ENCODE measurements at places on chromosomes 11 and 22. TPM values are rescaled to one million over a fixed set of nuclear protein-coding genes. Genes with fewer than 3 reads are reported as not detected.

PHLDA2 gene
- total RNA-seq: 1.9 TPM

IL10RA gene
- 16.7 TPM for total RNA-seq

ARHGAP8 gene
- 1.6 TPM for total RNA-seq

PLEKHA7 gene
- 12.5 TPM for total RNA-seq

OR52E8 gene
- total RNA-seq: not detected

TRMU gene
- total RNA-seq: 33.8 TPM

VWCE gene
- total RNA-seq: 1.0 TPM

PANX1 gene
- total RNA-seq: 36.6 TPM

RBMXL2 gene
- total RNA-seq: 0.15 TPM

DNA sequence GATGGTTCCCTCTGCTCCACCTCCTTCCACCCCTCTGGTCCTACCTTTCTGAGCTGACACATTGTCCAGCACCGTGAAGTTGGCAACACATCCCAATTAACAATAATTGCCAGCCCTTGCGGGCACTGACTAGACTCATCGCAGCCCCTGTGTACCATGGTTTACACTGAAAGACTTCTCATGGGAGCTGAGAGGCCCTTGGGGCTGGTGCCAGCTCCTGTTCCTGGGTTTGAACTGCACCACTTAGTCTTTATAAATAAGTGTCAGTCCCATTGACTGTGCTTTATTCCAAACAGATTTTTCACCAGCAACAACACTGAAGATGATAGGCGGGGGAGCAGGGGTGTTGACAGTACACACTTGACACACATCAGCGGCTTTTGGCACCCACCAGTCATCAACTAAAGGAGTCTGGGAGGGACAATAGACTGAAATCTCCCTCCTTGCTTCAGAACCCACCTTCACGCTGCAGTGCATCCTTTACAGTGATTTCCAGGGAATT, 447.3 kb downstream of the NTM start:
- ATAC-seq: no peak
- no peak overlapping the region for H3K4me3 ChIP-seq
- H3K4me1 ChIP-seq: no peaks in the 10 kb centered on the region
- H3K27me3 ChIP-seq: peaks cover 41% of the 10 kb centered on the region
- H3K27ac ChIP-seq: no peak overlapping the region

DNA sequence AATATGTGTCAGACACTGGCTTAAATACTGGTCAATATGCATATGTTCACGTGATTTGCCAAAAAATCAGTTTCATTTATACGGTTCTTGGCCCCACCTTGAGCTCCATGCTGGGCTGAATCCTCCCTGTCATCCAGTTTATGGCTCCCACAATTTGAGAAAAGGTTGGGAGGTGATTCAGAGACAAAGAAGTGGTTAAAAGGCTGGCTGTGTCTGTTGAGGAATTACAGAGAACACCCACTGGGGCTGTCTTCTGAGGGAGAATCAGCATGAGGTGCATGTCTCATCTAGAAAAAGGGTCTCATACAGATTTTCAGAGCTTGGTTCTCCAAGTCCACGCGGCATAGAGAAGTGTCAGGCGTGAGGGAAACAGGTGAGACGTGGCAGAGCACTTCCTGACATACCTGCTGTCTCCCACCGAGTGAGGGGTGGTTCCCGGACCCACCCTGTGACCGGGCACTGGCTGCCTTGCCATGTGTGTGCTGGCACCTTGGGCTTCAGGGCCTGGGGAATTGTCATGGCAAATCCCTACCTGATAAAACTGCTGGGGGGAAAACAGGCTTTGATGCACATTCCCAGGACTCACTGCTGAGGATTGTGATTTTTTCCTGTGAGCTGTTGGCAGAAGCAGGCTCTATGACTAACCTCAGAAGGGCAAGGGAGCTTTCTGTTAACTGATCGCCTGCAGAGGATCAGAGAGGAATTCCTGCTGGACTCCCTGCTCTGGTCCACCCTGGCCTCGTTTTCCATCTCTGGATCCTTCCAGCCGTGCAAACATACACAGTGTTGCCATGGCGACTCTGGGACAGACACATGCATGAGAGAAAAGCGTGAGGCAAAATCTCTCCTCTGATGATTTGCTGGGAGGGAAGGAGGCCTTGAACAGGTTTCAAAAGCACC, 223.6 kb downstream of the ADAMTS15 start:
- ATAC-seq: peak; percentile 70
- H3K4me3 ChIP-seq: no peak overlapping the region
- H3K4me1 ChIP-seq: peaks cover 21% of the 10 kb centered on the region
- no peaks in the 10 kb centered on the region for H3K27me3 ChIP-seq
- peak overlapping the region; percentile 92 for H3K27ac ChIP-seq
- H3K36me3 ChIP-seq: no peaks in the 10 kb centered on the region

- H3K27me3 ChIP-seq: no peaks in the 10 kb centered on the region
- no peaks in the 10 kb centered on the region for H3K4me1 ChIP-seq
- H3K36me3 ChIP-seq: no peaks in the 10 kb centered on the region
- no peak overlapping the region for H3K27ac ChIP-seq
- no peak for ATAC-seq
These were observed 320.9 kb upstream of the PITPNB start for GRCh38 chr22:28239941-28240340.

DNA sequence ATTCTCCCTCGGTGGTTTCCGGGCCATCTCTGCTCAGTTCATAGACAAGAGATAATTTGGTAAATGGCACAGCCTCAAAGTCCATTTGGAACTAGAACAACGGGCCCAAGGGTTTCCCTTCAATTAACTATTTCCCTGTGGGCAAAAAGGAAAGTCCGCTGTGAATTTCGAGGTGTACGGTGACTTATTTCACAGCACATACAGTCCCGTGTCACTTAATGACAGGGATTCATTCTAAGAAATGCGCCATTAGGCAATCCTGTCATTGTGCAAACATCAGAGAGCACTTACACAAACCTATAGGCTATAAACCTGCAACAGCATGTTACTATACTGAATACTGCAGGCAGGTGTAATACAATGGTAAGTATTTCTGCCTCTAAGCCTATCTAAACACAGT, 551.6 kb downstream of the OPCML start:
- H3K4me1 ChIP-seq: no peaks in the 10 kb centered on the region
- no peaks in the 10 kb centered on the region for H3K27me3 ChIP-seq
- no peak overlapping the region for H3K4me3 ChIP-seq
- H3K27ac ChIP-seq: no peak overlapping the region
- ATAC-seq: no peak

GRCh38 chr11:61850687-61851086, 22.6 kb downstream of the FADS2 start:
- no peak overlapping the region for H3K27ac ChIP-seq
- no peak for ATAC-seq
- no peak overlapping the region for H3K4me3 ChIP-seq

DNA sequence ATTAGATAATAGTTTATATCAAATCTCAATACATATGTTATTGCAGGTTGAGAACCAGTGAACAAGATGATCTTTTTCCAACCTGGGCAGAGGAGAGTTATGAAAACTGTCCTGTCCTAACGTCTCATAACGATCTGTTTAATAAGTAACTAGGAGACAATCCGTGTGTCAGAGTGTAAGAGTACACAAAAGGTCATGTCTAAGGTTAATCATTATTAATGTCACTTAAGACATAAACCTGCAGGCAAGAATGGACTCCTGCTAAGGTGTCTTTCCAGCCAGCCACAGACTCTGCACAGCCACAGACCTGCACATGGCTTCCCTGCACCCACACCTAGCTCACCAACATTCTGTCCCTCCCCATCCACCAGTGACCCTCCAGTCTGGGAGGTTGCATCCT, 10.1 kb downstream of the SLC5A4 start:
- H3K36me3 ChIP-seq: no peaks in the 10 kb centered on the region
- peaks cover 10% of the 10 kb centered on the region for H3K27me3 ChIP-seq
- no peak for ATAC-seq
- H3K27ac ChIP-seq: no peak overlapping the region
- H3K4me3 ChIP-seq: no peak overlapping the region
- no peaks in the 10 kb centered on the region for H3K4me1 ChIP-seq

DNA sequence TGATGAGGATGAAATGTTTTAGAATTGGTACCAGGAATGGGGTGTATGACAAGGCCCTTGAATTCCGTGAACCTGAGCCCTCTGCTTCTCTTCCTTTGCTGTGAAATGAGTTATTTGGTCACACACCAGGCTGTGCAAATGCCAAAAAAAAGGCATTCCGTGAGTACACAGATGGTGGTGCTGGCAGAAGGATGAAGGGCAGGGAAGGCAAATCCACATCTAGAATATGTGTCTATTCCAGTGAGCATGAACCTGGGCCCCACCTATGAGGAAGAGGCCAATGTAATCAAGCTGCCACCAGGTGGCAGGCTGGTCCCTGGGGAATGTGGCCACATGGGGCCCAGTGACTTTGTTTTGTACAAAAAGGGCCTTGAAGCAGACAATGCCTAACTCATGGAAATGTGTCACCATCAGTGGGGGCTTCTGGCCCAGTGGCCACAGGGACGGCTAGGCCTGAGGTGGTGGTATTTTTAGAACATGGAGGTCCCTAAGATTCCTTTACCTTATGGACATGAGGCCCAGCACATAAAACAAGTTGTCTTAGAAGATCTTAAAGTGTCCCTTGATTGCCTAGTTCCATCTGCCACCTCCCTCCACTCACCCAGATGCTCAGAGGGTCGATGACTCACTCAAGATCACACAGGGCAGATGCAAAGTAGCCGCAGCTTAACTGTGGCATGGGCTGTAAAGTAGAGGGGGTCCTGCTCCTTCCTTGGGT, 3.9 kb upstream of the RNF215 start:
- H3K27me3 ChIP-seq: no peaks in the 10 kb centered on the region
- peaks cover 6% of the 10 kb centered on the region for H3K4me1 ChIP-seq
- H3K27ac ChIP-seq: no peak overlapping the region
- no peak overlapping the region for H3K4me3 ChIP-seq

DNA sequence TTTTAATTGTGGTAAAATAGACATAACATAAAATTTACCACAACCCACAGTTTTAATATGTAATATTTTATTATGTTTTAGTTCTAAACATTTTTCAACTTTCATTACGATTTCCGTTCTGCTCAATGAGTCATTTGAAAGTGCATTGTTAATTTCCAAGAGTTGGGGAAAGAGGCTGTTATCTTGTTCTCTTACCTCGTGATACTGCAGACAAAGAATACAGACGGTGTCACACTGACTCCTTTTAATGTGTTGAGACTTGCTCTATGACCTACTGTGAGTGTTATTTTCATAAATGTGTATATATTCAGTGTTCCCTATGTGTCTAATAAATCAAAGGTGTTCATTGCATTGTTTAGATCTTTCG, 10.8 kb upstream of the RAC2 start:
- H3K27me3 ChIP-seq: peaks cover 95% of the 10 kb centered on the region
- no peak overlapping the region for H3K27ac ChIP-seq
- no peak overlapping the region for H3K4me3 ChIP-seq
- H3K36me3 ChIP-seq: no peaks in the 10 kb centered on the region
- no peak for ATAC-seq
- H3K4me1 ChIP-seq: no peaks in the 10 kb centered on the region

GRCh38 chr22:32324505-32325415, 32.9 kb upstream of the RFPL3 start:
- no peaks in the 10 kb centered on the region for H3K36me3 ChIP-seq
- no peak overlapping the region for H3K4me3 ChIP-seq
- H3K27me3 ChIP-seq: peaks cover 22% of the 10 kb centered on the region
- no peak for ATAC-seq
- H3K27ac ChIP-seq: no peak overlapping the region
- no peaks in the 10 kb centered on the region for H3K4me1 ChIP-seq

GRCh38 chr11:1906181-1906580, 13.3 kb upstream of the TNNT3 start:
- H3K27me3 ChIP-seq: no peaks in the 10 kb centered on the region
- H3K36me3 ChIP-seq: no peaks in the 10 kb centered on the region
- no peak for ATAC-seq
- no peak overlapping the region for H3K4me3 ChIP-seq
- peak overlapping the region; percentile 37 for H3K27ac ChIP-seq

DNA sequence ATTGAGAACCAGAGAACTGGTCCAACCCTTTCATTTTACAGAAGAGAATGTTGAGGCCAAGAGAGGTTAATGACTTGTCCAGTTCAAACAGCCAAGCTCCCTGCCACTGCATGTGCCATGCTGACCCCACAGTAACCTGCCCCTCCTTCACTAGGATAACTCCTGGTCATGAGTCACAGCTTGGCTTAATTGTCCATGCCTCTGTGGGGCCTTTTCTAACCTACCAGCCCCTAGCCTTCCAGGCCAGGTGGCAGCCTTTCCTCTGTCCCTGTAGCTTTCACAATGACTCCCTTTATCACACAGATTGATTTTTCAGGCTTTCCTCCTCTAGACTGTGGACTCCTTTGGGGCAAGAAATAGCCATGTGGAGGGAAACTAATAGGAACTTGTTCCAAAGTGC, 97.2 kb downstream of the PIWIL4 start:
- no peaks in the 10 kb centered on the region for H3K36me3 ChIP-seq
- no peaks in the 10 kb centered on the region for H3K27me3 ChIP-seq
- H3K27ac ChIP-seq: no peak overlapping the region
- no peak for ATAC-seq
- no peak overlapping the region for H3K4me3 ChIP-seq
- no peaks in the 10 kb centered on the region for H3K4me1 ChIP-seq

- peaks cover 17% of the 10 kb centered on the region for H3K27me3 ChIP-seq
- no peak overlapping the region for H3K4me3 ChIP-seq
- no peaks in the 10 kb centered on the region for H3K36me3 ChIP-seq
- H3K27ac ChIP-seq: no peak overlapping the region
- no peak for ATAC-seq
These were observed 64.9 kb downstream of the LIF start for GRCh38 chr22:30181459-30182349.

DNA sequence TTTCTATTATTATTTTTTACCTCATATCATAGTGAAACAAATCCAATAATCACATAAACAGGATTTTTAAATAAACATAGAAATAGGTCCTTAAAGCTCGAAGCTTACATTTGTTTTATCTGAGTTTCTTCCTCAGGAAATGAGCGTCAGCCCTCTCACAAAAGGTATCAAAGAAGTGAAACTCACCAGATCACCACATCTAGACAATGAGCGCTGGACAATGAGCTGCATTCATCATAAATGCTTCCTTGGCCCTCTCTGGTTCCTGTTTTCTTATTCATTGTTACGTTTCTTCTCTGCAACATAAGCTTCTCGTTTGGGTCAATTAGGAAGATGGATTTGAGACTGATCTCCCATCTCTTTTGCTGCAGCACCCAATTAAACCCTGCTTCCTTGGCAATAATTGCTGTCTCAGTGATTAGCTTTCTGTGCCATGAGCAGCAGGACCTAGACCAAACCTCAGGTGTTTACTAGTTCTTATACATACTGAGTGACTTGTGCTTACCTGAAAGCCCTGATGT, 649.9 kb upstream of the LUZP2 start:
- no peak overlapping the region for H3K27ac ChIP-seq
- no peaks in the 10 kb centered on the region for H3K27me3 ChIP-seq
- H3K4me3 ChIP-seq: no peak overlapping the region
- ATAC-seq: no peak
- H3K4me1 ChIP-seq: no peaks in the 10 kb centered on the region
- H3K36me3 ChIP-seq: no peaks in the 10 kb centered on the region
